ENCODE measurements at places on chromosomes 2 and 18. TPM values are rescaled to one million over a fixed set of nuclear protein-coding genes. Genes with fewer than 3 reads are reported as not detected.

Gene LINC00305
- polyA plus RNA-seq: 3.4 TPM

Gene NAGK
- 81.2 TPM for polyA plus RNA-seq

Gene SF3B1
- 690 TPM for polyA plus RNA-seq

Gene RFTN2
- polyA plus RNA-seq: 21.4 TPM

Gene ACKR3
- 62.5 TPM for polyA plus RNA-seq

Gene KIAA2012
- 0.10 TPM for polyA plus RNA-seq

Gene MRPS9
- polyA plus RNA-seq: 61.1 TPM

Gene TRPM8
- polyA plus RNA-seq: 0.08 TPM

Gene CXCR2
- 0.28 TPM for polyA plus RNA-seq

Gene CAPN14
- polyA plus RNA-seq: 0.07 TPM

Gene C2orf74
- 60.0 TPM for polyA plus RNA-seq

Gene CXCR1
- polyA plus RNA-seq: not detected

Gene SMCHD1
- polyA plus RNA-seq: 60.5 TPM

Gene ABCB11
- polyA plus RNA-seq: 0.03 TPM

Gene STARD6
- polyA plus RNA-seq: 0.25 TPM

Gene RAB6D
- 2.0 TPM for polyA plus RNA-seq

Gene TMEM200C
- 0.98 TPM for polyA plus RNA-seq

Gene C2orf92
- 6.6 TPM for polyA plus RNA-seq

Gene CREG2
- 0.85 TPM for polyA plus RNA-seq

Gene FEV
- not detected for polyA plus RNA-seq

Gene GAREM2
- 5.9 TPM for polyA plus RNA-seq

Gene CCDC141
- polyA plus RNA-seq: 0.41 TPM

Gene MAL
- polyA plus RNA-seq: 323 TPM

Gene RESP18
- not detected for polyA plus RNA-seq

Gene NEU2
- polyA plus RNA-seq: not detected

Gene OLA1
- polyA plus RNA-seq: 166 TPM

Gene FIGN
- polyA plus RNA-seq: 7.9 TPM

Gene ALK
- 0.29 TPM for polyA plus RNA-seq

Gene CKAP2L
- polyA plus RNA-seq: 16.4 TPM

Gene MGAT4A
- polyA plus RNA-seq: 33.7 TPM

Gene C1QL2
- polyA plus RNA-seq: not detected

Gene SERPINB4
- not detected for polyA plus RNA-seq

Gene PSMA8
- not detected for polyA plus RNA-seq

Gene NAT8
- polyA plus RNA-seq: 23.9 TPM

Gene DSG1
- 0.11 TPM for polyA plus RNA-seq

Gene LRP2
- polyA plus RNA-seq: 186 TPM

Gene ERMN
- polyA plus RNA-seq: 0.10 TPM

Gene FZD7
- polyA plus RNA-seq: 75.5 TPM
